ENCODE measurements at places on chromosomes 4 and X.

- DNase-seq: no peak
Measured at GRCh38 chr4:73679836-73680235, 59.6 kb upstream of the RASSF6 start.

DNA sequence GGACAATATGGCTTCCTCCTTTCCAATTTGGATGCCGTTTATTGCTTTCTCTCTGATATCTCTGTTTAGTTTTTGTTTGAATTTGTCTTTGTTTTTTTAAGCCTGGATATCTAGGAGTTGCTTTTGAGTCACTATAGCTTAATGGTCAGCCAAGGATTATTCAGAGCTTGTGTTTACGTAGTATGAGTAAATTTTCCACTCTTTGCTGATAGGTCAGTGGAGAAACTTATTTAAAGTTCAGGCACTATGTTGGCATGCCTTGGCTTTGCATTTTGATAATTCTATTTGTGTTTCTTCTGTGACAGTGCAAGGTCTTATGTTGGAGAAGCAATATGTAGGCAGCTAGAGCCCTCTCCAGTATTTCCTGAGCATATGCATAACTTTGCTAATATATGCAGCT is 315.2 kb downstream of the GRID2 start:
- DNase-seq: no peak

DNA sequence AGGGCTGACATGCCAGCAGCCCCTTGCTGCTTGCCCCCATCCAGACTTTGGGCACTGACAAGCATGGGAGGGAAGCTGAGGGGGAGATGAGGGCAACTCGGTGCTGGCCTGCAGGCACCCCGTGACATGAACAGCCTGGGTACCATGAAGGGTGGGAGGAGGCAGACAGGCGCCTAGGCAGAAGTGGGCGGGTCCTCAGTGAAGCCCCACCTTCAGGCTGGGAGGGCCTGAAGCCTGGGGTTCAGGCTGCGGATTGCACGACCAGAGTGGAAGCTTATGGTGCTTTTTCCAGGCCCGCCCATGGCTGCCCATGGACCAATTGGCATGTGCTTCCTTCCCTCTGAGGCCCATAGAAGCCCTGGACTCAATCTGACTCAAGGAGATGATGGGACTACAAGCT is 354.1 kb downstream of the GRIA2 start:
- no peak for DNase-seq

- DNase-seq: no peak
Measured at GRCh38 chrX:7086384-7086783, 61.1 kb upstream of the STS start.

GRCh38 chr4:85669992-85670548 is 195.1 kb downstream of the ARHGAP24 start:
- DNase-seq: no peak

DNA sequence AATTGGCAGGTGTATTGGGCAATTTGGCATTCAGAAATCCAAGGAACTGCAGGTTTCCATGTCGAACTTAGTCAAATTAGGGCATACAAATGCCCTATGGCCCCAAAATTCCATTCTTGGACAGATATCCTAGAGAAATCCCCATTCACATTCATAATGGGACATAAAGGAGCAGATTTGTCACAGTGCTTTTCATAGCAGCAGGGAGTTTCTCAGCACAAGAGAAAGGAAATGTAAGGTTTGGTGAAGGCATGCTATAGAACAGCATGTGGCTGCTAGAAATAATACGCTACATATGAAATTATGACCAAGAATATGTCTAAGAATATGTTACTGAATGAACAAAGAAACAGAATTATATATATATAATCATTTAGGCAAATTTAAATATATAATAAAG is 437.5 kb upstream of the BOD1L1 start:
- DNase-seq: no peak

GRCh38 chr4:27057053-27057452 is 196.4 kb downstream of the STIM2 start:
- DNase-seq: no peak

DNA sequence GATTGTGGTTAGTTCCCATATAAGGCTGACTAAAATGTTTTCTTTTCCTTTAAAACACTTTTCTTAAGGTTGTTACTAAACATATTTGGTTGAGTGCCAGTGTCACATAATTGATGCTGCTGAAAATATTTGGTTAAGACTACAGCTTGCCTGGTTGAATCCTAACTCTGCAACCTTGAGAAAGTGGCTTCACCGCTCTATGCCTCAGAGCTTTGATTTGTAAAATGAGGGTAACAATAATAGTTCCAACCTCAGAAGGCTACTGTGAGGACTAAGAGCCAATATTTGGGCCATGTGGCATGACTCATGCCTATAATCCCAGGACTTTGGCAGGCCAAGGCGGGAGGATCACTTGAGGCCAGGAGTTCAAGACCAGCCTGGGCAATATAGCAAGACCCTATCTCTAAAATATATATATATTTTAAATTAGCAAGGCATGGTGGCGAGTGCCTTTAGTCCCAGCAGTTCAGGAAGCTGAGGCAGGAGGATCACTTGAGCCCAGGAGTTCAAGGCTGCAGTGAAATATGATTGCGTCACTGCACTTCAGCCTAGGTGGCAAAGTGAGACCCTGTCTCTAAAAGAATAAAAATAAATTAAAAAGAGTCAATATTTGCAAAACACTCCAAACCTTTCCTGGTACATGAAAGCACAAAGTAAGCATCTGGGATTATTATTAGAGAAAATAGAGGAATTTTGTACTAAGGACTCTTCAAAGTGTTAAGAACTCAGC is 7.1 kb upstream of the NEIL3 start:
- no peak for DNase-seq

DNA sequence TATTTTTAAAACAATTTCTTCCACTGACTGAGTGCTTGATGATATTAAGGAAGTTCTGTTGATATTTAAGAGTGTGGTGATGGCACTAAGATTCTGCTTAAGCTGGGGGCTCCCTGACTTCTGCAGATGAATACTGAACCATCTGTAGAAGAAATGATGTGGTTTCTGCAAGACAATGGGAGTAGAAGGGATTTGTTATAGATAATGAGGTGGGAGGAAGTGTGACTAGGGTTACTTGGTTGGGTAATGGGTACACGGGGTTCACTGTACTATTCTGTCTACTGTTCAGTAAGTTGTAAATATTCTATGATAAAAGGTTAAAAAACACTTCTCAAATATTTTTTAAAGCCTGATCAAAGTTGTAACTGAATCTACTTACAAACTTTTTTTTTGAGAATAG is 60.9 kb upstream of the TXK start:
- no peak for DNase-seq

GRCh38 chr4:144356941-144357381 is 216.4 kb upstream of the GYPA start:
- DNase-seq: no peak

- DNase-seq: no peak
Measured at GRCh38 chr4:148007314-148007760, 275.4 kb downstream of the ARHGAP10 start.

- DNase-seq: no peak
Measured at GRCh38 chrX:153495362-153495751, 577 bp downstream of the BGN start.
